ENCODE measurements at places on chromosomes 4 and X.

- DNase-seq: no peak
Observed at GRCh38 chr4:27001398-27002164, 140.9 kb downstream of the STIM2 start.

DNA sequence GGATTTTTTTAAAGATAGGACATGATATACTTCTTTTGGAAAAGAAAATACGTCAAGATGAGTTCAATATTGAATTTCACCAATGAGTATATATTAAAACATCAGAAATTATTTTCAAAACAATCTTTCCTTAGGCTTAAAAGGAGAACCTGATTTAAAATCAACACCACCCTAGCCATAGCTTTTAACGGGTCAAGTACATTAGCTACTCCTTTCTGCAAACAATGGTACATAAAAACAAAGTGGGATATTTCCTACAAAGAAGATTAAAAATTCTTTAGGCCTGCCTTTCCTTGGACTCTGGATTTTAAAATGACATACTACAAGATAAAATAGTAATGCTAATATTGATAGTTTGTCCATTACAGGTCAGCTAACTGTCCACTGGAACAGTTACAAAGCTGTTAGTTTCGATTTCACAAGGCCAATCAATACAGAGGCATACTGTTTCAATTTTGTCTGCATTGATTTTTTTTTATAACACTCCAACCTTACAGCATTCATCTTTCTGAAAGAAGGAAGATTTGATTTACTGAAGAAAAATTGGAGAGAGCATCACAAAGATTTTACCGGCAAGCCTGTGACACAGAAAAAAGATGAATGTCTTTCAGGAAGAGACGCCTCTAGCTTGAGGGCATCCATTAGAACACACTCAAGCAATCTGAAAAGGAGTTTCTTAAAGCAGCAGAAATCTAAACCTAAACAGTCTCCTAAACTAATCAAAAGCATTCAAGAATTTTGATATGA is 97.2 kb downstream of the MAB21L2 start:
- no peak for DNase-seq

GRCh38 chrX:80576806-80577533 is 156.7 kb downstream of the TENT5D start:
- DNase-seq: no peak

DNA sequence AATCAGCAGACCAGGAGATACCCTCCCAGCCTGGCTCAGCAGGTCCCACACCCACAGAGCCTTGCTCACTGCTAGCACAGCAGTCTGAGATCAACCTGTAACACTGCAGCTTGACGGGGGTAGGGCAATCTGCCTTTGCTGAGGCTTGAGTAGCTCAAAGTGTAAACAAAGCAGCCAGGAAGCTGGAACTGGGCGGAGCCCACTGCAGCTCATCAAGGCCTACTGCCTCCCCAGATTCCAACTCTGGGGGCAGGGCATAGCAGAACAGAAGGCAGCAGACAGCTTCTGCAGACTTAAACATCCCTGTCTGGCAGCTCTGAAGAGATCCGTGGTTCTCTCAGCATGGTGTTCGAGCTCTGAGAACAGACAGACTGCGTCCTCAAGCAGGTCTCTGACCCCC is 15.1 kb upstream of the GABRA2 start:
- peak; percentile 66 for DNase-seq

- peak; percentile 79 for DNase-seq
Observed at GRCh38 chr4:173371292-173372192, 788 bp downstream of the SAP30 start.

GRCh38 chrX:123860983-123861382 is 1.1 kb downstream of the XIAP start:
- no peak for DNase-seq

DNA sequence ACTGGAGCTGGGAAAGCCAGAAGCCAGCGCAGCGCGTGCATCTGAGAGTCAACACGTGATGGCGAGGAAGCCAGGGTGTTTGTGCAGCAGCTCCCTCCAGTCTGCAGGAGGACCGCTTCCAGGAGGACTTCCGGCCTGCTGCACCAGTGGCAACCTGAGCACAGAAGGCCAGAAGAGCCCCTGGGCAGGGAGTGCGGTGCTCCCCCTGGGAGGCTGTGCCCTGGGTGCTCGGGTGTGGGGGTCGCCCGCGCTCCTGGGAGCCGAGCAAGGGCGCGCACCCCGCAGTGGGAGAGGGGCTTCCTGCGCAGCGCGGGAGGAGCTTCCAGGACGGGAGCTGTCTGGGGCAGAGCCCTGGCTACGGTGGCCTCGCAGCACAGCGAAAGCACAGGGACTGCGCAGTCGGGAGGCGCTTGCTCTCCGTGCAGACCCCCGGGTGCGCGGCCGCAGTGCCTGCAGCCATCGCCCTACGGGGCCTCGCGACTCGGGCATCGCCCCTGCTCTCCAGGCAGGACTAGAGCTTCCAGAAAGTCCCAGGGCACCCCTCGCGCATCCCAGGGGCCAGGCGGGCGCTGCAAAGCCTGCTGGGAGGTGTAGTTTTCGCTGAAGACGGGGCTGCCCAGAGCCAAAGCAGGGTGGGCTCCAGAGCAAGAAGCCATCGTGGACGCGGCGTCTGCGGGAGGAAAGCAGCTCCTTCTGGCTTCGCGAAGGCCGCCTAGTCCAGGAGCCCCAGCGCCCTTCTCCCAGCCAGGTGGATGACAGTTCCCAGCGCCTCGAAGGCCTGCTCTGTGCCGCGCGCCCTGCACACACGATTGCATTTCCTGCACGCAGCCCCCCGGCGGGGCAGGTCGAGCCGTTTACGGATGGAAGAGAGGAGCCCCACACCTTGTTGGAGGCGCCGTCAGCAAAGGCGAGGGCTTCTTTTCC is 24.1 kb upstream of the WFS1 start:
- peak; percentile 81 for DNase-seq

DNA sequence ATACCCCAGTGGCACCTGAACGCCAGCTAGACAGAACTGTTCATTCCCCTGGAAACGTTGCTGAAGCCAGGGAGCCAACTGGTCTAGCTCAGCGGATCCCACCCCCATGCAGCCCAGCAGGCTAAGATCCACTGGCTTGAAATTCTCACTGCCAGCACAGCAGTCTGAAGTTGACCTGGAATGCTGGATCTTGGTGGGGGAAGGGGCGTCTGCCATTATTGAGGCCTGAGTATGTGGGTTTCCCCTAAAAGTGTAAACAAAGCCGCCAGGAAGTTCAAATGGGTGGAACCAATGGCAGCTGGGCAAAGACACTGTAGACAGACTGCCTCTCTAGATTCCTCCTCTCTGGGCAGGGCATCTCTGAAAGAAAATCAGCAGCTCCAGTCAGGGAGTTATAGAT is 213.0 kb downstream of the NKX6-1 start:
- DNase-seq: no peak

DNA sequence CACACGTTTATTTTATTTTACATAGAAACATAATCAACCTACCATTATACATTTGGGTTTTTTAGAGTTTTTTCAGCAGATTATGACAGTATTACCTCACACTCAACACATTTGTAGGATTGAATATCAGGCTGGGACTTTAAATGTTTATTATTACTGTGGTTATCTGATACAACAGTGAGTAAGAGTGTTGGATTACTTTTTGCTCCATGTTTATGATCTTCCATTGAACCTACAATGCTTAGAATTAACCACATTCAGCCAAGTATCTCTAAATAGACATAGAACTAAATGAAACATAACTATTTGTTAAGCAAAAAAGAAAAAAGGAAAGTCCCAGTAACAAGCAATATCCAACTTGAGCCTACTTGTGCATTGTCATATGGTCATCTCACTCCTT is 607.4 kb upstream of the PITX2 start:
- DNase-seq: no peak

DNA sequence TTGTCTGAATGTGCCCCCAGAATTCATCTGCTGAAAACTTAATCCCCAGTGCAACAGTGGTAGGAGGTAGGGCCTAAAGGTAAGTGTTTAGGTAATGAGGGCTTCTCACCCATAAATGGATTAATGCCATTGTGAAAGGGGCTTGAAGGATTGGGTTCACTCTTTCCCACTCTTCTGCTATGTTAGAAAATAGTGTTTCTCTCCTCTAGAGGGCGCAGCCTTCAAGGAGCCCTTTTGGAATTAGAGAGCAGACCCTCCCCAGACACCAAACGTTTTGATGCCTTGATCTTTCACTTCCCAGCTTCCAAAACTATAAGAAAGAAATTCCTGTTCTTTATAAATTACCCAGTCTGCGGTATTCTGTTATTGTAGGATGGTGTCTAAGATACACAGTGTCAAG is 706.4 kb downstream of the SMARCA1 start:
- DNase-seq: no peak

- no peak for DNase-seq
Observed at GRCh38 chr4:24933684-24934275, 20.9 kb upstream of the CCDC149 start.

- DNase-seq: no peak
Observed at GRCh38 chr4:55311792-55312488, 34.1 kb upstream of the SRD5A3 start.

GRCh38 chrX:131045726-131046125 is 12.4 kb upstream of the ARHGAP36 start:
- no peak for DNase-seq

DNA sequence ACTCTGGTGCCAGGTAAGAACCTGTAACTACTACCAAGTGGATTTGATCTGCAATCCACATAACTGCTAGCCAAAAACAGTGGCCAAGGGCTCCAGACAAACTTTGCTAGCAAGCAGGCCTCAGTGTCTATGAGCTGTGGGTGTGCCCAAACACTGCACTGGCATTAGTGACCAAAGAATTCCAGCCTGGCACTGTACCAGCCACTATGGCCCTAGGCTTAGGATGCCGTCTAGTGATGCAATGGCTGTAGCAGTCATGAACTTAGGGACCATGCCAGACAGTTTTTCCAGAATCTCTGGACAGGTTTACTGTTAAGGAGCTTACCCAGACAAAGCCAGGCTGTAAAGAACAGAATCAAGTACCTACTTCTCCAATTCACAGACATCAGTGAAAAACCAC is 33.7 kb upstream of the PRR27 start:
- DNase-seq: no peak

GRCh38 chrX:133454491-133454914 is 39.2 kb upstream of the GPC4 start:
- DNase-seq: no peak

DNA sequence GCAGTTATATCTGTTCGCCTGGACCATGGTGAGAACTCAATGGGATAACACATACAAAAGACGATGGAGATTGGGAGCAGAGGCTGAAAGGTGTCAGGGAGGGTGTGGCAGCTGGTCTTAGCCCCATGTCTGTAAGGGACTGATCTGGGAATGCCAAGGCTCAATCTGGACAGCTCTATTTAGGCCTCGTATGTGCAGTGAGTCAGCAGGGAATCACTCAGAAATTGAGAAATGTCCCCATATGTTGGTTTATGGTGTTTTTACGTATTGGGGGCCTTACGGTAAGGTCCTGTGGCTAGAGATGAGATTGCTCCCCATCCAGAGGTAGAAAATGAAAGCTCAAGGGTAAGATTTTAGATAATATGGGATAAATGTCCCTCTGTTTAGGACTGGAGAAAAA is 71.4 kb upstream of the TTC29 start:
- DNase-seq: no peak

DNA sequence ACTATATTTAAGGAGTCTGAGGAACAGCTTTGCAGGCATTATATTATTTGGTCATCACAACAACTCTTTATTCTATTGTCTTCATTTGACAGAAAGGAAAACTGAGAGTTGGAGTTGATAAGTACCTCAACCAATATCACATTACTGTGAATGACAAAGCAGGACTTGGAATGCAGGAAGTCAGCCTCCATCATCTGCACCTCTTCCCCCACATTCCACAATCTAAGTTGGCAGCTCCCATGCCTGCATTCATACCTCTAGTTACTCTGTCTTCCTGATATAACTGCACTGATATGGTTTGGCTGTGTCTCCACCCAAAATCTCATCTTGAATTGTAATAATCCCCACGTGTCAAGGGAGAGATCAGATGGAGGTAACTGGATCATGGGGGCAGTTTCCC is 356.7 kb downstream of the GALNTL6 start:
- DNase-seq: no peak

- DNase-seq: no peak
Observed at GRCh38 chrX:109384699-109385098, 97.2 kb downstream of the GUCY2F start.

Measured in ecto neural progenitor cell (in vitro differentiated cells).